Activated T-cell treated with anti-CD3 and anti-CD28 coated beads, Interleukin-2, amount 50 U/mL, for 1 hour (primary cell): ENCODE measurements at places on chromosomes 11 and 22.
A peak's percentile ranks its signal among the peaks of the same experiment; 100 is the strongest.

DNA sequence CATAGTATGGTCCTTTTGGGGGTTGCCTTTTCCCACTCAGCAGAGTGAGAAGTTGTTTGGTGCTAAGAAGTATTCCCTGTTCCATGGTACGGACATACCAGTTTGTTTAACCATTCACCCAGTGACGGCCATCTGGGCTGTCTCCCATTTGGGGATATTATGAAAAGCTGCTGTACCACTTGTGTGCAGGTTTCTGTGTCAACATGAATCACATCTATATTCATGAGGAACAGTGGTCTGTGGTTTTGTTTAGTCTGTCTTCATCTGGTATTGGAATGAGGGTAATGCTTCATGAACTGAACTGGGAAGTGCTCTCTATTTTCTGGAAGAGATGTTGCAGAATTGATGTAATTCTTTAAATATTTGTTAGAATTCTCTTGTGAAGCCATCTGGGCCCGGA, 89.5 kb downstream of the TRMU start:
- no peak for DNase-seq

DNA sequence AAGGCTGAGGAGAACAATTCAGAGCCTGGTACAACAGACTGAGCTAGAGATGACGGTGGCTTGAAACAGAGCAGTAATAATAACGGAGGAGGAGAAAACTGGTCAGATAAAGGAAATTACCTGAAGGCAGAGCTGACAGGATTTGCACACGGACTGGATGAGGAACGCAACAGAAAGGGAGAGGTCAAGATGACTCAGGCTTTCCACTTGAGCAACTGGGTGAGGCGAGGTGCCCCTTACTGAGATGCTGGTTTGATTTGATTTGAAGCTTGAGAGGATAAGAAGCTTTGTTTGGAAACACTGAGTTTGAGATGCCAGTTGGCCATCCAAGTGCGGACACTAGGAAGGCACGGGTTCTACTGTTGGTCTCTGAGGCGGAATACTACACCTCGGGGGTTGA, 35.4 kb upstream of the NRIP3 start:
- DNase-seq = no peak

- DNase-seq = peak; percentile 45
Observed at GRCh38 chr22:42294034-42294985, 23.9 kb upstream of the TCF20 start.

DNA sequence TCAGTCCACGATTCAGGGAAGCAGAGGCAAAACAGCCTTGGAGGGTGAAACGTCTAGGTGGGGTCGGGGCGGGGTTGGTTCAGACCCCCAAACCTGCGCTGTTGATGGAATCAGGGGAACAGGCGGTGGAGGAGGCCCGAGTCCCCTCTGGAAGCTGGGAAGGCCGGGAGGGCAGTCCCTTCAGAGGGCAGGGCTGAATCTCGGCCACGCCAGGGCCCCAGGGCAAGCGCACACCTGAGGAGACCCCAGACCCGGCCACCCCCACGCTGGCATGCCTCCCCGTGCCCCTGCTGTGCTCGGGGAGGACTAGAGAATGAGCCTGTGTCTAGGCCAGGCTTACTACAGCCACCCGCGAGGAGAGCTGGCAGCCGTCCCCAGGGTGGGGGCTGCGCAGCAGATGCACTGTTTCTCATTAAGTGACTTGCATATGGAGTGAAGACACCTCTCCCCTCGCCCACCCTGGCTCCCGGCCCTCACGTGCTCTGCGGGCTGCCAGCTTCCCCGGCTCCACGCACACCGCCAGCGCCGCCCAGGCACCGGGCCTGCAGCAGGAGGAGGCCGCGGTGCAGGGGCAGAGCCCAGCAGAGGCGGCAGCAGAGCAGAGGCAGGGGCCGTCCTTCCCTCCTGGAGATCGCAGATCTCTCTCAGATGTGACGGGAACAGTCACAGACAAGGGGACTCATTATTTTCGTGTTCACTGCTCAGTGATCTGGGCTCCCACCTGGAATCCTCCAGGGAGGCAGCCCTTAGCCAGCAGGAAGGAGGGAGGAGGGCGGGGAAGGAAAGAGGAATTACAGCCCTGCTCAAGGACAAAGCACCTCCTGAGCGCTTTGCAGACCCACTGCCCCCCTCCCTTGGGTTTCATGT, 47.1 kb upstream of the OPCML start:
- DNase-seq = no peak
